Vagina (tissue), 2 donors: ENCODE measurements at places on chromosomes 1 and 21.

DNA sequence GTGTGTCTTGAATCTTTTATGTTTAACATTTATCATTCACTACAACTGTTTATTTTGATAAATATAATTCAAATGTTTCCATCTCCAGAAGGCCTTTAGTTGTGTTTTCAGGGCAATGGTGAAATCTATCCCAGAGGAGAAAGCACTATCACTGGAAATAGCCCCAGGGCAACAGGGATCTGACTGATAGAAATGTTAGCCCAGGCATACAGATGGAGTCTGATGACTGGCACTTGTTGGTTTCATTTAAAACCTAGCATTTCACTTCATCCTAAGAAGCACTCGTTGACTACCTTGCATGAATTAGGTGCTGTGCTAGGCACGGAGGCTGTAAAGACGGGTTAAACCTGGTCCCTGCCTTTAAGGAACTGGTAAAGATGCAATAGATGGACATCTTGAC lies 103.1 kb downstream of the C1orf21 start:
- DNase-seq, result no peak

- no peak for DNase-seq
These were observed 18.8 kb upstream of the ECE1 start for GRCh38 chr1:21308847-21309652.

- no peak for DNase-seq
These were observed 33.1 kb downstream of the OR10Z1 start for GRCh38 chr1:158638146-158638545.

GRCh38 chr21:42081931-42082381 lies 10.8 kb downstream of the UMODL1 start:
- no peak for DNase-seq

GRCh38 chr1:235642943-235643371 lies 6.6 kb downstream of the GNG4 start:
- no peak for DNase-seq

DNA sequence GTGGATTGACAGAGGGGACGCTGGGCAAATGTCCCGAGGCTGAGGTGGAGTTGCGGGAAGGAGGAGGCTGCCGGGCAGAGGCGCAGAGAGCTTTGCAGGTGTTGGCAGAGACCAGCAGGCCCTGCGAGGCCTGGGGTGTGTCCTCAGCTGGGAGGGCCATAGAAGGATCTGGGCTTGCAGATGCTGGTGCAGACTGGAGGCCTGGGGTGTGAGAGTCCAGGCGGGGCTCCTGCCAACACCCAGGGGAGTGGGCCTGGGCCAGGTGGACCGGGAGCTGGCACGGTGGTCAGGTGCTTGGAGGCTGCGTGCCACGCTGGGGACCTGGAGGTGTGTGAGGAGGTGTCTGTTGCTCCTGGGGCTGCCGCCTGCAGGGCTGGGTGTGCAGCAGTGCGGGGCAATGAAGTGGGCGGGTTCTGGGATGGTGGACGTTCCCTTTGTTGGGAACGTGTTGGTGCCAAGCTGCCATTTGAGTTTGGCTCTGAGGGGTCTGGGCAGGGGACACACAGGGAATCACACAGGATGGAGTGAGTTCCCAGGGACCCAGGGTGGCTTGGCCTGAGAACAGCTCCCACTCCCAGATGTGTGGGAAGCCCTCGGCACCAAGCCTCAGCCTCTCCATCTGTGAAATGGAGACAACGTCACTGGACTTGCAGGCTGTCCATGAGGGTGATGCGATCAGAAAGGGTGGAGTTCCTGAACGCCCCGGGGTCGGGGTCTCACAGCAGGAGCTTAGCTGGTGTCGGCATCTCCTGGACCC lies 39.9 kb upstream of the POFUT2 start:
- DNase-seq, result no peak

GRCh38 chr1:15171271-15171908 lies 17.8 kb downstream of the TMEM51 start:
- DNase-seq, result no peak

DNA sequence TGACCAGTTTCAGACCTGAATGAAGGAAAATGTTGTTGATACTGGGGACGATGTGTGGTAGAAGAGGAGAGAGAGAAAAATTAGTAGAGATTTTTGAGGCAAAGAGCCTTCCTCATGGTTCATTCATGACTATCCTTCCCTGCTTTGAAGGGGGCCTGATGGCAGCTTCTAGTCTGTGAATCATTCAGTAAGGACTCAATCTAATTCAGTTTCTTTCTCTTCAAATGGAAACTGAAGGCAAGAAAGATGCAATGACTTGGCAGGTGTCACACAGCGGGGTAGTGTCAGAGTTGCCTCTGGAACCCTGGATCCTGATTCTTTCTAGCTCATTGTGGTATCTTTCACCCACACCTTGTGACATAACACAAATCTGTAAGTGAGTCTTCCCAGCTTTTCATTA lies 14.9 kb upstream of the CD5L start:
- DNase-seq, result no peak

DNA sequence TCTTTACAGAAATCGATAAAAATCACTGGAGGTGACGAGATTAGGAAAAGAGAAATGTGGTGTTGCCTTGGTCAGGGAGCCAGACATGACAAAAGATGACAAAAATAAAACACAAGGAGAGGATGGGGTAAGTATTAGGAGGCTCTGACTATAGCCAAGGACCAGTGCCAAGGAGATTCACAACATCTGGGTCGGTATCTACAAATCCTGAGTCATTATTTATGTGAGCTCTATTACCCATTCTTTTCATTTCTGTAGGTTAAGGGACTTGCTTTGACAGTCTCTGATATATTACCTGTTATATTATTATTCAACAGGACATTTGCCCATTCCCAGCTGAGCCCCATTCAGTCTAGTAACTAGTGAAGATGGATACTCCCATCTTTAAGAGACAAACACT lies 120.8 kb downstream of the TYW3 start:
- DNase-seq, result no peak

DNA sequence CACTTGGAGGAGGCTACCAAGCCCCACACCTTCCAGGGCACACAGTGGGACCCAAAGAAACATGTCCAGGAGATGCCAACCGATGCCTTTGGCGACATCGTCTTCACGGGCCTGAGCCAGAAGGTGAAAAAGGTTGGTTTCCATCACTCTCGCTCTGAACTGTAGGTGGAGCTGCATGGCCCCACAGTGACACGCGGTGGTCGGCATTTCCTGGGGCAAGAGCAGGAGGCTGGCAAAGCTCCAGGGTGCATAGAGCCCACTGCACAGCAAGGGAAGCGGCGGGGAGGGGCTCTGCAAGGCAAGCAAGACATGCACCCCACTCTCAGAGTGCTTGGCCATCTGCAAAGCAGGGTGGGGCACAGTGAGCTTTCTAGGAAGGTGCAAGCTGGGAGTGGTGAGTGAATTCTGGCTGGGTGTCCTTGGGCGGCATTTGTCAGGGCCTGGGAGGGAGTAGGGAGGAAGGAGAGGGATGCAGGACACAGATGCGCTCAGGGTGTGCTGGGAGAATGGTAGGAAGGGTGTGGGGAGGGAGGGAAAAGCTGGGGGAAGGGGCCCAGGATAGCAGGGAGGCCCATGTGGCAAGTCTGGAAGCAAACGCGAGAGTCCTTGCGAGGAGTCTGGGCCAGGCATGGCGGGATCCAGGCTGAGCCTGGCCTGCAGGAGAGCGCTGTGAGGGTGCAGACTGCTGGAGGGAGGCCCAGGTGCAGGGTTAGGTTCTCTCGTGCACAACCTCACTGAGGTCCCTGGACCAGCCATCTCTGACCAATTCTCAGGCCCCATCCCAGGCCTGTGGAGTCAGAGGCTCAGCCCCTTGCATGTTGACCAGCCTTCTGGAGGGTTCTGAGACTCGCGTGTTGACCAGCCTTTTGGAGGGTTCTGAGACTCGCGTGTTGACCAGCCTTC lies 11.0 kb downstream of the TRPM2 start:
- DNase-seq, result no peak

DNA sequence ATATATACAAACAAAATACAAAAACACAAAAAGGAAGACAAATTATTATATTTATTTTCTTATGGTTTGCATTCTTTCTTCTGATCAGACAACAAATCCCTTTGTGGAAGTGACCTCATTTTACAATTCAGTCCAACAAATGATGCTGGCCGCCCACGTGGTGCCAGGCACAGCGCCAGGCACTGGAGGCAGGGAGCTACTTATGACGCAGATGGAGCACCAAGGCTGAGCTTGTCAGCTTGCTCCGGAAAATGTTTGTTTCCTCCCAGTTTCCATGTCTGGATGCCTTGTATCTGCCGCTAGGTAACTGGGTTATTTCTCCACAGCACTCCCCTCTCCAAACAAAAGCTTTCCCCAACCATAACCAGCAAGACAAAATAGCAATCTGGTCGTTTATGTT lies 30.7 kb upstream of the CD34 start:
- DNase-seq, result no peak

- no peak for DNase-seq
These were observed 35.4 kb downstream of the VANGL1 start for GRCh38 chr1:115677182-115677555.

GRCh38 chr1:184583849-184584248 lies 170.8 kb downstream of the EDEM3 start:
- DNase-seq, result no peak

- no peak for DNase-seq
These were observed 2.2 kb upstream of the UBXN10 start for GRCh38 chr1:20183616-20184271.

GRCh38 chr1:229253151-229253974 lies 17.5 kb upstream of the RAB4A start:
- DNase-seq, result no peak

DNA sequence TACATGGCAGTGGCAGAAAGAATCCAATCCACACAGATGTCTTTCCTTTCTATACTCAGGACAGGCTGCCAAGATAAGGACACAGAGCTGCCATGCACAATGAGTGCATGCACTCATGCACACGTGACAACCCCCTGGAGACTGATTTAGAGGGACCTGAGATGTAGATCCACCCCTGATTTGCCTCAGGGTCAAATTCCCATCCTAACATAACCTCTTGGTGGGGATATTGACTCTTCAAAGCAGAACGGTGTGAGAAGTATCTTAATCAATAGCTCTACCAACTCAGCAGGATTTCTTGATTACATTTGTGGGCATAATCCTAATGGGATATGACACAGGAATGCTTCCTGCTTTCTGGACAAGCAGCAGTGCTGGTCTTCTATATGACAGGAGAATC lies 125.2 kb upstream of the DSCAM start:
- DNase-seq, result no peak

DNA sequence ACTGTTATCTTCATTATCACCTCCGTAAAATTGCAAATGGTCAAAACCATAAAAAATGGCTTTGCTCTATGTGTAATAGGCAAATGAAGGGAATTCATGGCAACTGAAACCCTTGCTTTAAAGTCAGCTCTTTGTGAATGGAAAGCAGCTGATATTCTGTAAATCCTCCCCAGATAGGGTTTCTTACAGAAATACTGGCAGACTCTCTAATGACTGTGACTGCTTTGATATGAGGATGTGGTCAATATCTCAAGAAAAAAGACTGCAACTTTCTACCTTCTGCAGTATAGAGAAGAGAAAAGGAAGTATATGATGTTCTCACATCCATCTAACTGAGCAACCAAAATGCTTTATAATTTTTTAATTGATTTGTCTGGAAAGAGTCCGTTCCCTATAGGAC lies 193.1 kb downstream of the ST6GALNAC3 start:
- DNase-seq, result no peak

DNA sequence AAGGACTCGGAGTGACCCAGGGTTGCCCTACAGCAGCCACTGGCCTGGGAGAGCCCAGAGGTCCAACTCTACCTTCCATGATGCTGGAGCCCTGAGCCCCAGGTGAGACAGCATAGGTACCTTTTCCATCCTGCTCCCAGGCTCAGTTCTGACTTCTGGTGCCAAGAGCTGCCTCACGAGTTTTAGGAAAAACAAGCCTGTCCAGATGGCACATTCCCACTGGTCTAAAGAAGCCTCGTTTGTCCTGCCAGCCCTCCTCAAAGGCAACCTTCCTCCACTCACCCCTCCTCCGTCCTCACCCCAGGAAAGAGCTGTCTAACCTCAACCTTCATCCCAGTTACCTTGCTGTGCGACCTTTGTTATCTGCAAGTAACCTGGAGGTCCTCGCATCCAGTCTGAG lies 53.5 kb upstream of the PRELP start:
- no peak for DNase-seq

DNA sequence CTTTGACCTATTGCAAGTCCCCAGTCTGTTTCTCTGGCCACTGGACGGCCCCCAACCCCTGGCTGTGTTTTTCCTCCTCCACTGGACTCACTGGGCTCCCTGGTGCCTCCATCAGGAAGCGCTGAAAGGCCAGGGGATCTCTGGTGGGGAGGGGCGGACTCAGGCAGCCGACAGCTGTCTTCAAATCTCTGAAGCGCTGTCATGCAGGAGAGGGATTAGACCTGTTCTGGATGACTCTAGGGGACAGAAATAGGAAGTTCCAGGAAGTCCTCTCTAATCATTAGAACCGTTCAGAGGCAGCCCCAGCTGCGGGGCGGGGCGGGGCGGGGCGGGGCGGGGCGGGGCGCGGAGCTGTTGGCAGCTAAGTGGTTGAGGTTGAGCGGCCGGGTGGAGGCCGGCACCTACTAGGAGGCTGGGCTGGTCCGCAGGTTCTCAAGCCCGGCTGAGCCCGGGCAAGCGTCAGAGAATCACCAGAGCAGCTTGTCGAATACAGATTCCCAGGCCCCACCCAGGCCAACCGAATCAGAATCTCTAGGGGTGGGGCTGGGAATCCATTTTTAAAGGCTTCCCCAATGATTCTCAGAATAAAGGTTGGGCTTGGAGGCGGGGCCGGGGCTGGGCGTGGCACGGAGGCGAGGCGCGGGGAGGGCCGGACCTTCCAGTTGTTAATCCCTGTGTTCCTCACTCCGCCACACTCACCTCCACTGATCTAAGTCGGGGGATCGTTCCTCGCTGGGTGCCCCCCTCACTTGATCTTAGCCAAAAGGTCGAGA lies 11.4 kb upstream of the PHLDA3 start:
- DNase-seq, result no peak

GRCh38 chr1:31823780-31824179 lies 8.0 kb upstream of the SPOCD1 start:
- no peak for DNase-seq

DNA sequence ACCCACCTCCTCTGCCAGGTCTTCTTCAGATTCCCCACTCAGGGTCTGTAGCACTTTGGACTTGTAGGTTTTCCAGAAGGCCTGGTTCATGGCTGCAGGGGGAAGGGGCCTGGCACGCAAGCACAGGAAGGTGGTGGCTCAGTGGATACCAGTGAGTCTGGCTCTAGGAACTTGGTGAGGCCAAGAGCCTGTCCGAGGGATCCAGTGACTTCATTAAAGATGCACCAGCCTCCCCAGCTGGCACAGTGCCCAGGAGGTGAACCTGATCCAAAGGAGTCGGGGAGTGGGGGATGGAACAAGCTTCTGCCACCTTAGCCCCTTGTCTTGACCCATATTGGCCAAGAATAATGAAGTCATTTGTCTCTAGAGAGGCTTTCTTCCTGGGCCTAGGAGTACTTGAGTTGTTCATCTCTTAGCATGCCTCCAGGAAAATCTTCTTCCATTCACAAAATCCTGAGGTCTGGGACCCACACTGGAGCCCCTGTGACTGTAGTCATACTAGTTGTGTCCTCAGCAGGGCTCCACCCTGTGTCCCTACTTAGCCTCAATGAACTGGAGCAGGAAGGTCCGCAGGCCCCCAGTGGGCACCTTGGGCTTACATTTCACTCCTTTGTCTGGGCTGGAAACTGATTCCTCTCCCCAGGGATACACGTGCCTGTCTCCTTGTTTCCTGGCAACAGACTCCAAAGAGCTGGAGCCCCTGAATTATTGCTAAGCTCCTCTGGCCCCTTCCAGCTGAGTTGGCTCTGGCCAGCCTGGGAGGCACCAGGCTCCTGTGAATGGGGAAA lies at the start of gene C1orf232:
C1orf232 (minus strand) TSS at position 554 of the 788 bp plus-strand sequence; CDS start at position 90, 464 bp downstream.
- no peak for DNase-seq
